Left kidney (tissue), 8 donors: ENCODE measurements at places on chromosomes 3 and 15. TPM values are rescaled to one million over a fixed set of nuclear protein-coding genes. Genes with fewer than 3 reads are reported as not detected.

ECE2 gene
- polyA plus RNA-seq, result not detected

GRCh38 chr15:59255680-59256336 is 49.2 kb downstream of the LDHAL6B start:
- DNase-seq, result no peak

DNA sequence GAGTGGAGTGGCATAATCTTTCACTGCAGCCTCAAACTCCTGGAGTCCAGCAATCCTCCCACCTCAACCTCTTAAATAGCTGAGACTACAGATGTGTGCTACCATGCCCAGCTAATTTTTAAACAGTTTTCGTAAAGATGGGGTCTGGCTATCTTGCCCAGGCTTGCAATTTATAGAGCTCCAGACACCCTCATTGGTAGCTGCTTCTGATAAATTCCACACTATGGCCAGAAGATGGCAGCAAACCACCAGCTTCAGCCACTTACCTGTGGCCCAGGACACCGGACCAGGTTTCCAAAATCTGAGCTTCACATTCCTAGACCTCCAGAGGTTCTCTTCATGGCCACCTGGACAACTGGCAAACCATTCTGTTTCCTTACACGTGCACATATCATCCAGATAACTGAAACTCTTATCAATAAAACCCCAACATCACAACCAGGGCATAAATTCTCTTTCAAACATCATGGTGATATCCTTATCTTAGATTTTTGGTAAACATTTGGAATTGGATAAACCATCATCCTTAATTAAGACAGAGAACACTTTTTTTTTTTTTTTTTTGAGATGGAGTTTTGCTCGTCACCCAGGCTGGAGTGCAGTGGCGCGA is 28.9 kb downstream of the FBXW12 start:
- DNase-seq, result peak; percentile 64

DNA sequence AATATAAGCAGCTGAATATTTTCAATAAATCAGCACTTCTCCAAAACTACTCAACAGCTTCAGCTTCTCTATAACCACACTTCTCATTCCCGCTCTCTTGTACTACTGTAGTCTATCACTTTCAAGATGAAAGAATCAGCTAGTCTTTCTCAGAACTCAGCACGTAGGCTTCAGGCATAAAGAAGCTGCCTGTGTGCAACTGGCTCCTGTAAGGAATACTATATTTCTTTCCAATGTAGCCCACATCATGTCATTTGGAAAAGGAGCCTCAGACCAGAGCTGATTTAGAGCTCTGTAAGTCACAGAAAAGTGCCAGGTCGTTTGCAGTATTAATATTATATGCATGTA is 62.3 kb downstream of the FMN1 start:
- no peak for DNase-seq

DNA sequence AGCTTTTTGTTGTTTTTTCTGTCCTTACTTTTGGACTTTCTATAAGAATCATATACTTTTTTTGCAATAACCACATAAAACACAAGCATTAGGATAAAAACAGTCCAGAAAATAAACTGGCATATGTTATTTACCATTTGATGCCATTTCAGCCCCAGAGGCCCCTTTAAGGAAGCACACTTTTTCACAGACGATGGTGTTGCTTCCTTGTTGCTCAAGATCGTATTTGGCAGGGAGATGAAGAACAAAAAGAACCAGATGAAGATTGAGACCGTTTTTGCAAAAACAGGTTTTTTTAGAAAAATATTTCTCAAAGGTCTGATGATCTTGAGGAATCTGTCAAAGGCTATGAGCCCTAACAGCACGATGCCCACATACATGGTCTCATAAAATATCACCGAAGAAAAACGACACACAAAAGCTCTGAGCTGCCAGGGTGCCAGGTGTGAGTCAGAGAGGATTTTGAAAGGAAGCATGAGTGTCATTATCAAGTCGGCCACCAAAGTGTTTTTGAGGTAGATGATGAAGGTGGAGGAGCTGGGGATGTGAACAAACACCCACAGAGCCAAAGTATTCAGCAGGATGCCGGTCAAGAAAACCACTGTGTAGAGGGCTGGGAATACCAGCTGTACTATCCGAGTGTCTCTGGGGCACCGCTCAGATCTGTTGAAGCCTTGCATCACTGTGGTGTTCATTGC is 902 bp downstream of the P2RY13 start:
- no peak for DNase-seq
